ENCODE measurements at places on chromosomes 6 and 20. TPM values are rescaled to one million over a fixed set of nuclear protein-coding genes. Genes with fewer than 3 reads are reported as not detected.

The HAO1 gene
- not detected for total RNA-seq

- no peaks in the 10 kb centered on the region for H3K36me3 ChIP-seq
- DNase-seq: peak; percentile 44
- peaks cover 9% of the 10 kb centered on the region for H3K4me1 ChIP-seq
- peak overlapping the region; percentile 65 for H3K27ac ChIP-seq
These were observed 75.7 kb upstream of the CLDN20 start for GRCh38 chr6:155187994-155188706.

The GDAP1L1 gene
- 1.5 TPM for total RNA-seq

GRCh38 chr20:9838035-9838377 is 870 bp downstream of the PAK5 start:
- peaks cover 2% of the 10 kb centered on the region for H3K4me1 ChIP-seq
- H3K36me3 ChIP-seq: no peaks in the 10 kb centered on the region
- no peaks in the 10 kb centered on the region for H3K27me3 ChIP-seq
- no peak overlapping the region for H3K27ac ChIP-seq
- H3K4me3 ChIP-seq: peak overlapping the region; percentile 35
- no peak for DNase-seq

The ADGRG6 gene
- total RNA-seq: 18.0 TPM

- no peaks in the 10 kb centered on the region for H3K36me3 ChIP-seq
- H3K4me3 ChIP-seq: peak within 1 kb of the TSS; percentile 43
- H3K27me3 ChIP-seq: no peaks in the 10 kb centered on the region
- DNase-seq: peak; percentile 33
- no peaks in the 10 kb centered on the region for H3K4me1 ChIP-seq
These were observed at the start of gene SLC35F1 for GRCh38 chr6:117906958-117907600. SLC35F1 (plus strand) TSS chr6:117907264.

The PLA2G7 gene
- total RNA-seq: 38.2 TPM

DNA sequence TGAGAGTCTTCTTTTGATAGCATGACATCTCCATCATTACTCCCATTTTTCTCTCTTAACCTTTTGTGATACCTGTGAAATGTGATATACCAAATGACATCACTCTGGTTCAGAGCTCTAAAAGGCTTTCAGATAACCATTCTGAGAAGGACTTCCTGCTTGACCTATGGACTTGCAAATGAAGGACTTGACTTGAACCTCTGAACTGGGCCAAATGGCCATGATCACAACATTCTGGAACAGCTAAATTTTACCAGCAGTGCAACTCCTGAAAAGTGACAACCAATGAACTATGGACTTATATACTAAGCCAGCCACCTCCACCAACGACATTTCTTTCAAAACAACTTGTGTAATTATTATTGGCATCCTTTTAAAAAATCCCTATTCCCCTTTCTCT is 1085.8 kb upstream of the CITED2 start:
- no peak for DNase-seq
- H3K27ac ChIP-seq: no peak overlapping the region
- no peaks in the 10 kb centered on the region for H3K36me3 ChIP-seq
- no peaks in the 10 kb centered on the region for H3K4me1 ChIP-seq
- no peak overlapping the region for H3K4me3 ChIP-seq

All from prostate gland (tissue), 2 donors.